Stomach (tissue), 19 donors: ENCODE measurements at places on chromosomes 16 and 17. TPM values are rescaled to one million over a fixed set of nuclear protein-coding genes. Genes with fewer than 3 reads are reported as not detected.

NIP7 gene
- 16.3 TPM for polyA plus RNA-seq

GRCh38 chr16:50520451-50521245 lies 27.5 kb upstream of the NKD1 start:
- H3K36me3 ChIP-seq: no peaks in the 10 kb centered on the region
- H3K4me1 ChIP-seq: no peaks in the 10 kb centered on the region
- H3K27ac ChIP-seq: no peak overlapping the region
- H3K4me3 ChIP-seq: no peak overlapping the region

- H3K27ac ChIP-seq: peak overlapping the region; percentile 66
- no peaks in the 10 kb centered on the region for H3K36me3 ChIP-seq
Observed at GRCh38 chr16:15518381-15519351, 84.3 kb downstream of the BMERB1 start.

DNA sequence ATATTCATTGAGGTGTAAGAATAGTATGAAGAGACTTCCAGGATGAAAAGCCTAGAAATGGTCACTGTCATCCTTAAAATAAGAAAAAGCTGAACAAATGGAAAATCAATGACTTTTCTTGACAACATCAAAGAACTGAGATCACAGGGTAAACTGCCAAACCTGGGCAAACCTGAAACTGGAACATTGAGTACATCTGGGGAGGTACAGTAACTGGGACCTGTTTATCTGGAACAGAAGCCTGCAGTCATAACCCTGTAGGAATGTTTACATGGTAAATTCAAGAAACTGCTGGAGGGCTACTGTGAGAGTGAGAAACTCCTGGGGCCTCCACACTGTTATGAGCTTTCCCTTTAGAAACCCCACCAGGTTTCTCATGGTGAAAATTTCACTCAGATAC lies 130.1 kb upstream of the PIRT start:
- H3K4me1 ChIP-seq: no peaks in the 10 kb centered on the region
- H3K4me3 ChIP-seq: no peak overlapping the region
- H3K27me3 ChIP-seq: no peaks in the 10 kb centered on the region
- H3K27ac ChIP-seq: no peak overlapping the region
- no peaks in the 10 kb centered on the region for H3K36me3 ChIP-seq

- H3K4me1 ChIP-seq: no peaks in the 10 kb centered on the region
- H3K27me3 ChIP-seq: no peaks in the 10 kb centered on the region
- DNase-seq: peak; percentile 37
- peak overlapping the region; percentile 32 for H3K4me3 ChIP-seq
- peaks cover 9% of the 10 kb centered on the region for H3K36me3 ChIP-seq
Observed at GRCh38 chr17:83010206-83011200, 68.9 kb upstream of the METRNL start.
